Vagina (tissue), 2 donors: ENCODE measurements at places on chromosomes 16 and 17.

GRCh38 chr16:51876934-51877333 is 670.0 kb downstream of the TOX3 start:
- DNase-seq: no peak

GRCh38 chr16:88649924-88650748 is 717 bp downstream of the CYBA start:
- DNase-seq: no peak

DNA sequence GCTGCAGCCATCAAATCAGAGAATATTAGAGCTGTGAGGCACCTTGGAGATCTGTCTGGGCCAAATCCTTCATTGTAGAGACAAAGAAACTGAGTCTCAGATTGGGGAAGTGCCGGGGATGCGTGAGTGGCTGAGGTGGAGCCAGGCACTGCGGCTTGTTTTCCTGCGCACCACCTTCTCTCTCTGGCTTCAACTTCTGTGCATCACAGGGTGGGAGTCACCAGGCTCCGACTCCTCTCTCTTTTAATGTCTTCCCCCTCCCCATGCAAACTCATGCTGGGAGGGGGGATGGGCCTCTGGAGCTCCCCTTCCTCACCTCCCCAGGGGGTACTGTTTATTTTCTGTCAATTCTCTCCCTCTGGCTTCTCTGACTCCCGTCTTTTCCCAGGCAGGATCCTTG is 8.7 kb upstream of the ETV4 start:
- no peak for DNase-seq

- DNase-seq: no peak
Measured at GRCh38 chr17:50267074-50267841, 7.0 kb upstream of the TMEM92 start.

DNA sequence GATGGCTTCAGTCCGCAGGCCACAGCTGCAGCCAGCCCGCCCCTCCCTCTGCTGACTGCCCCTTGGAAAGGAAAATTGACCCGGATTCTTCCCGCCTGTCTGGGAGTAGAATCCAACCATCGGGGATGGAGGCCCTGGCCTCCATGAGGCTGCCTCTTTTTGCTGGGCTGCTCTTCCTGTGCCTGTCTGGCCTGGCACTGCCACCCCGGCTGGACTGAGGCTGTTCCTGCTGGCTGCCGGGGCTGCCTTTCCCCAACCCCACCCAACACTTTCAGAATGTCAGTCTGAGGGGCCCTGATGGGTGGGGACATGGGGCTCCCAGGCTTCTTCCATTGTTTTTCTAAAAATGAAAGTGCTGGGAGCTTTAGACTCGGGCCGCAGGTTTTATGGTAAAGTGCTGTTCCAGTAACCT is 7.3 kb downstream of the BAHCC1 start:
- no peak for DNase-seq

GRCh38 chr16:87487361-87487924 is 5.4 kb downstream of the ZCCHC14 start:
- no peak for DNase-seq

DNA sequence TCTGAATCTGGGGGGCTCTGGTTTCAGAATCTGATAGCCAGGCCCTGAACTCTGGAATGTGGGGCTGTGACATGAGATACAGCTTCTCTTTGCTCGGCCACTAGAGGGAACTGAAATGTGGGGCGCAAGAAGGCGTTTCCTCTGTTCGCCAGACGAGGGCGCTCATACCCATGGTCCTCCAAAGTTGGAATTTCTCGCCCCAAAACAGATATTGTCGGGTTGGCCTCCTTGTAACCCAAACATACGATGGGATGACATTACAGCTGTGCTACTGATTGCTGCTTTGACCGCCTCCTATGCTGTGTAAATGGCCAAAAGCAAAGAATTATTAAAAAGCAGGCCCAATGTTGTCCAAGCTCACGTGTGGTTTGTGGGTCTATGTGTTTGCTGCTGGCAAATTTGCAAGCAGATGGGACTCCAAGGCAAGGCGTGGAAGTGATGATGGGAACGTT is 13.1 kb upstream of the MSI2 start:
- no peak for DNase-seq

DNA sequence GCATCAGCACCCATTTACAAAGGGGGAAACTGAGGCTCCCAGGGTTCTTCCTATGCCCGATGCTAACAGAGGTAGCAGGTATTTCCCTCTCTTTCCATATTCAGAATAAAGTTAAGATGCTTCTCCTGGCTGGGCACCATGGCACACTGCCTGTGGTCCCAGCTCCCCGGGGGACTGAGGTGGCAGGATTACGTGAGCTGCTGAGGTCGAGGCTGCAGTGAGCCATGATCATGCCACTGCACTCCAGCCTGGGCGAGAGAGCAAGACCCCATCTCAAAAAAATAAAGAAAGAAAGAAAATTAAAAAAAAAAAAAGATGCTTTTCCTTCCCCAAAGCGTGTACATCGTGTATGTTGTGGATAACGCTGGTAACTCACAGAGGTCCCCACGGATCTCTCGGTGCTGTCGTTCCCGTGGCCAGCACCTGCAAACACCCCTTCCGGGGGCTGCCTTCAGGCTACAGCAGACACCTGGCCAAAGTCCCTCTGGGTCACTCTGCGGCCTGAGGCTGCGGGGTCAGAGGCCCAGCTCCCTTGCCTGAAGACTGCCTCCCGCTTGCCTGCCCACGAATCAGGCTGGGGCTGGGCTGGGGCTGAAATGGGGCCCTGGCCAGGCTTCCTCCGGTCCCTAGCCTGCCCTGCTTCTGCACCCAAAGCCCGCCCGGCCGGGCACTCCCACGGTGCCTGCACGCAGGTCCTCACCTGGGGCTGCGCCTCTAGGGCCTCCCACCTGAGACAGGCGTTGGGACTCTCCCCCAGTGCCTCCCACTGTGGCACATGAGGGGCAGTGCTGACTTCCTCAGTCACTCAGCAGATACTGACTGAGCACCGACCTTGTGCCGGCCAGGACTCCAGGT is 63.1 kb downstream of the ZDHHC7 start:
- no peak for DNase-seq

DNA sequence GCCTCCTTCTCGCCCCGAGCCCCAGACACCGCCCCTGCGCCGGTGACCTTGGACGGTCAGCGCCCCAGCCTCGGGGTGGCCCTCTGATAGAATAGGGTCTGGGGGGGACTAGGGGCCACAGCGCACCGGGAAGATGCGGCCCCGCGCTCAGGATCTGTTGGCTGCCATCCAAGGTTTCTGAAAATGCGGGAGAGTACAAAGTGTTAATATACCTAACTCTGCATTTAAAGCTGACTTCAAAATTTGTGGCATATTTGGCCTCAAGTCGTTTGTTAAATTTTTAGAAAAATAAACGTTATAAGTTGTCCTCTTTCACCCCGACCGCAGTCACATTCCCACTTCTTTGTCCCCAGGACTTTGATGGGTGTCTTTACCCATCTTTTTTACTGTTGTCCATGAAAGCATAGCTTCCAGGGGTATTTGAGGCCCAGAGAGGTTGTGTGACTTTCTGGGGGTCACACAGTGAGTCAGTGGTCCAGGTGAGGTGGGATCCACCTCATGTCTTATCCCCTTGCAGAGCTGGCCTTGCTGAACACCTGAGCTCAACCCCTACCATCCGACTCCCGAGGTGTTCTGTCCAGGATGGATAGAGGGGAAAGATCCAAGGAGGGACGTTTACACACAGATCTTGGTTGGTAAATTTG is 796 bp downstream of the NT5M start:
- DNase-seq: no peak

DNA sequence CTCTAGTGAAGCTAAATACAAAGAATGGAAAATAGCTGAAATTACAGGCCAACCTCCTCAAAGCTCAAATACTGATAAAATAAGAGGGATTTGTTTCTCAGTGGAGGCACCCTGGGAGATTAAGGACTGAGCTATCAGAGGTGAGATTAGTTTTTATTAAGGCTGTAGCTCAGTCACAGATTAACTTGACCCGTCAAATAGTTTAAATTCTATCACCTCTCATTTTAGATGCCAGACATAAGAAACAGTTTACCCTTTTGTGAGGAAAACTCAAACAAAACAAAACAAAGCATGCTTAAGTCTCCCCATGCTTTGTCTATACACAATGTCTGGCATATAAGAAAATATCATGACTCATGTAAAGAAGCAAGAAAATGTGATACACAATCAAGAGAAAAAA is 208.3 kb upstream of the PMFBP1 start:
- DNase-seq: no peak

- no peak for DNase-seq
Measured at GRCh38 chr17:33012522-33013033, 20.9 kb downstream of the SPACA3 start.

DNA sequence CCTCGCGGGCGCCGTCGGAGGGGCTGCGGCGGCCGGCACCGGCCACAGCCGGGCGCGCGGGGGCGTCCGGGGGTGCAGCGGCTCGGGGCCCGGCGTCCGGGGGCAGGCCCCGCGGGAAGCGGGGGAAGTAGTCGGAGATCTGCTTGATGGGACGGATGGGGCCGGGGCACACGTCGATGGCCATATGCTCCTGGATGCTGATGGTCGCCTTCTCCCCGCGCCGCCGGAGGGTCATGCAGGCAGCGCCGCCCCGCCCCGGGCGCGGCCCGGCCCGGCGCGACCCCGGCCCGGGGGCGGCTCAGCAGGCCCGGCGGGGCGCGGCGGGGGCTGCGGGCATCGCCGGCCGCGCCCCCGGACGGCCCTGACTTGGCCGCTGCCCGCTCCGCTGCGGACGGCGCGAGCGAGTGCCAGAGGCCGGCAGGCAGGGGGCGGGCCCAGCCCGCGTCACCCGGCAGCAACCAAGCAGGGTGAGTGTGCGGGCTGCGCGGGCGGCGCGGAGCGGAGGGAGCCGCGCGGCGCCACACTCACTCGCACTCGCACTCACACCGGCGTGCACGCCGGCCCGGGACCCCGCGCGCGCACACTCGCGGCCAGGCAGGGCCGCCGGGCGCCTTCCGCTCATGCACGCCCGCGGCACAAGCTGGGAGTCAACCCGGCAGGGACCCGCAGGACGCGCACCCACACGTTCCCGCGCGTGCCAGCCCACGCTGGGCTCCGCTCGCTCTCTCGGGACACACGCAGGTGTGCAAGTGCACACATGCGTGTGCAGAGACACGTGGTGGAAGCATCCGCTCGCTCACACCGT is at the start of gene DOC2B:
DOC2B (minus strand) TSS at position 406 of the 805 bp plus-strand sequence; CDS start at position 235, 171 bp downstream.
- no peak for DNase-seq

DNA sequence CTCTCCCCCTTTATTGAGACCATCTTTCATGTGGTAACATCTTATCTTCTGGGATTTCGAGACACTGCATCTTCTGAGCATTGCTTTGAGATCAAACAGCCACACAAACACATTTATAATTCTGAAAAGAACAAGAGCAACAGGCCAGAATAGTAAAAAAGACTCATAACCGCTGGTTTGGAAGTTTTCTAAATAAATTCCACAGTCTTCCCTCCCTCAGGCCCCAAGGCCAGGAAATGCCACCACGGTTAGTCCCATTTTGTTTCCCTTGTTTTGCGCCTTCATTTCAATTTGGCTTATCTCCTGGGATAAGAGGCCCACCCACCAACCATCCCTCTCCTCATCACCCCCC is 25.3 kb downstream of the LITAF start:
- no peak for DNase-seq

- DNase-seq: no peak
Measured at GRCh38 chr17:61731330-61731729, 132.0 kb downstream of the BRIP1 start.

DNA sequence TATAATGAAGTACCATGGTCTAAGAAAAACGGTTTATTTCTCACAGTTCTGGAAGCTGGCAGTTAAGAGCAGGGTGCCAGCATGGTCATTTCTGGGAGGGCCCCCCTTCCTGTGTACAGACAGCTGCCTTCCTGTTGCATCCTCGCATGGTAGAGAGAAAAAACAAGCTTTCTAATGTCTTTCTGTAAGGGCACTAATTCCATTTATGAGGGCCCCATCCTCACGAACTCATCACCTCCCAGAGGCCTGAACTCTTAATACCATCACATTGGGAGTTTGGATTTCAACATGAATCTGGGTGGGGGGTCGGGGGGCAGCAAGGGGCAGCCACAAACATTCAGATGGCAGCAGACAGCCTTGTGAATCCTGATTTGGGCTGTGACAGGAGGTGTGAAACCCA is 149.7 kb downstream of the CCDC182 start:
- no peak for DNase-seq

DNA sequence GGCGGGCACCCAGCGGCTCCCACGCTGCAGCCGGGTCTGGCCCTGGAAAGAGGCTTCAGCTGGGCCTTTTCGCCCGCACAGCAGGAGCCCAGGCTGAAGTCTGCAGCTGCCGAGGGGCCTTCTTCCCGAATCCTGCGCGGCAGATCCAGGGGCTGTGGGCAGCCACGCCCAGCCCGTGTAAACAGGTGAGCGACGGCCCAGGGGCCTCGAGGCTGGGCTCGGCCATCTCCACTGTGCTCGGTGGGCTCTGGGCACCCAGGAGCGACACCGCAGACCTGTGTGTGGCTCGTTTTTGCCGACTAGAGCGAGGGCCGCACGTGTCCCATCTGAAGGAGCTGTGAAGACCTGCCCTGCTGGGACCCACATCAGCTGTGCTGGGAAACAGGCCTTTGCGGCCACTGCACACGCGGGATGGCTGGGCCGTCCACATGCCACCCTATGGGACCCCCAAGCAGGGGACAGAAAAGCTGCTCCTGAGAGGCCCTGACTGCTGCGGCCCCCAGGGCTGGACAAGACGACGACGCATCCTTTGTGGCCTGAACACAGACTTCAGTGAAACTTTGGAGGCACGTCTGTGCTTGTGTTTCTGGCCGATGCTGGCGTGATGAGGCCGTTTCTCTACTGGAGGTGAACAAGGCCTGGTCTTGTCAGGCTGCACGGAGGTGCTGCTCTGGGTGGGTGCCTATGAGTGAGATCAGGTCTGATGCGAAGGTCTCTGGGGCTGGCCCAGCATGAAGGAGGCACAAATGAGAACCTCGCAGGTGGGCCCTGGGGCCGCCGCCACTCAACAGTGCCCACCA is 5.2 kb upstream of the APRT start:
- no peak for DNase-seq

DNA sequence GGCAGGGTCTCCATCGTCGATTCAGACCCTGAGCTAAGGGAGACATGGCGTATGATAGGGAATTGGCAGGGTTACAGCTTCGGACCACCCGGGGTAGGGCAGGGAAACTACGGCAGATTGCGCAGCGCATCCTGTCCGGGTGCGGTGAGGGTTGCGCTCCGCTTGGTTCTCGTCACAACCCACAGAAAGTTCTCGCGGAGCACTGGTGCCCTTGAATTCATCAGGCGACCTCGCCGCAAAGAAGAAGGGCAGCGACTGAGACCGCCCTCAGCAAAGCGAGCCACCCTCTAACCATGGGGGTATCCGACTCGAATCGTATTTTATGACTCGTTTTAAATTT is 1.2 kb downstream of the HS3ST3B1 start:
- DNase-seq: no peak

DNA sequence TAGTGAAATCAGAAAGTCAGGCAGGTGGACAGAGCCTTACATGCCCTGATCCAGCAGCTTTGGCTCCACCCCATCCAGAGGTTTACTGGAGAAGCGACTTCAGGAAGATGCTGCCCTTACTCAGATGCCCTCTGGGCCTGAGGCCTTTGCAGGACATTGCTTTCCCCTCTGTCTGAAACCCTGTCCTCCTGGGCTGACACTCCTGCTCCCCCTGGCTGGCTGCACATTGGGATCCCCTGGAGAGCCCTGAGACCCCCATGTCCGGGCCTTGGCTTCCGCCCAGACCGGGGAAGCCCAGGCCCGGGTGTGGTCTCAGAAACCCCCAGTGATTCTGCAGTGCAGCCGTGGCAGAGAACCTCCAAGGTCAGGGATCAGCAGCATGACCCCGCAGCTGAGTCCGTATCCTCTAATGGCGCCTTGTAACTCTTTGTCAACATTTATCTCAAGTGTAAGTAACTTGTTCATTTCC is 36.6 kb downstream of the BCO1 start:
- DNase-seq: no peak

GRCh38 chr16:22631264-22631663 is 120.6 kb downstream of the NPIPB5 start:
- DNase-seq: no peak
